ENCODE measurements at places on chromosomes 13 and 19. TPM values are rescaled to one million over a fixed set of nuclear protein-coding genes. Genes with fewer than 3 reads are reported as not detected.

The IQCN gene
- 15.9 TPM for total RNA-seq

The DENND1C gene
- 1.00 TPM for total RNA-seq

The ZNF541 gene
- 2.5 TPM for total RNA-seq

The WDR87 gene
- not detected for total RNA-seq

The ZNF418 gene
- 9.4 TPM for total RNA-seq

The NCR1 gene
- total RNA-seq: not detected

The SHISA2 gene
- 2.1 TPM for total RNA-seq

The CCDC159 gene
- 38.6 TPM for total RNA-seq

The KCNK6 gene
- 6.0 TPM for total RNA-seq

The NEK5 gene
- 12.4 TPM for total RNA-seq

The KLK4 gene
- total RNA-seq: not detected

The NCCRP1 gene
- not detected for total RNA-seq

The TEAD2 gene
- total RNA-seq: 31.6 TPM

- DNase-seq: no peak
These were observed 29.0 kb upstream of the SLITRK6 start for GRCh38 chr13:85828094-85828684.

GRCh38 chr19:17687857-17688784, at the start of gene UNC13A:
UNC13A (minus strand) TSS chr19:17688354; CDS start chr19:17688199, 155 bp downstream.
- peak; percentile 27 for DNase-seq

DNA sequence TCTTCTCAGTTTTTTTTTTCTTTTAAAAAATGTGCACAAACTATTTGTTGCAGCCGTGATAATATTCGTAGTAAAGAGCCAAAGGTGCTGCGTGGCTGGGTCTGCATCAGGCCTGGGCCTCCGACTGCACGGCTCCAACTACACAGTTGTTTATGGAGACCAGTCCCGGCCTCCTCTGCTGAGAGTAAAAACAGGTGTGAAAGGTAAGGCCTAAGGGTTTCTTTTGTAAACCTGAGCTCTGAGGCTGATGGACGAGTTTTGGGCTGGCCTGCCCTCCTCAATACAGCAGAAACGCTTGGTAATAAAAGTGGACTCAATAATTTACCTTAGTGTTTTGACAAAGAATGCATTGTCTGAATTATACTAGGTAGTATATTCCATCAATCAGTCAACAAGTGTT, 3.9 kb downstream of the MBNL2 start:
- no peak for DNase-seq

- DNase-seq: no peak
These were observed 72.3 kb downstream of the C1QTNF9 start for GRCh38 chr13:24381541-24382265.

- DNase-seq: no peak
These were observed 6.8 kb downstream of the ATP13A1 start for GRCh38 chr19:19656451-19657396.

DNA sequence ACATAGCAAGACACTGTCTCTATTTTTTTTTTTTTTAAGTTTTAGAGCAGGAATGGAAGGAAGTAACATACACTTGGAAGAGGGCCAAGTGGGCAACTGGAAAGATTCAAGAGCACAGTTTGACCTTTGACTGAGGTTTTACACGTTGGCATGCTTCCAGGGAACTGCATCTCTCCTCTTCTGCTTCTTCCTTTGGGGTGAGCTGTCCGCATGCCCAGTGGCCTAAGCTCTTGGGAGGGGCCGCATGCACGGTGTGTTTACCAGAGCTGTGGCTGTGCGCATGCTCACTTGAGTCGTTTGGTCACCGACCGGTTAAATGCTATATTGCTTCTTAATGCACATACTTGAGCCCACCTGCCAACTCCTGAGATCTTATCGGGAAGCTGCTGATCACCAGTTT, 727.7 kb downstream of the UQCRFS1 start:
- DNase-seq: no peak

- no peak for DNase-seq
These were observed 51.7 kb downstream of the KATNAL1 start for GRCh38 chr13:30255696-30256095.

DNA sequence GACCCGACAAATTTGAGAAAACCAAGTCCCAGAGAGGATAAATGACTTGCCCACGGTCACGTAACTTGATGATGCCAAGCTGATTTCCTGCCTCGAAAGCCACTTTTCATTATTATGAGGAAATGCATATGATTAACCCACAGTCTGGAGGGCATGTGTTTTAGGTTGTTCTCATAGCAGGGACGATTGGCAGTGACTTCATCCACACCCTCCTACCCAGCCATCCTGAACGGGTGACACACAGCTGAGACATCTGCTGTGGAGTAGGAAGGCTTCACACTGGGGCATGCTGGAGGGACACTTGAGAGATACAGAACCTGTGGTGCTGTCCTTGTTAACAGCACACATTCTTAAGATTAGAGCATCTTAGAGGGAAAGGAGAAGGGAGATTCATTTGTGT, 65.4 kb upstream of the WDFY2 start:
- no peak for DNase-seq

GRCh38 chr19:53156850-53157249, 2.0 kb downstream of the ZNF347 start:
- no peak for DNase-seq

GRCh38 chr19:6739390-6739882, at the start of gene TRIP10:
TRIP10 (plus strand) TSS chr19:6739680; CDS start chr19:6739762, 82 bp downstream.
- DNase-seq: peak; percentile 93

DNA sequence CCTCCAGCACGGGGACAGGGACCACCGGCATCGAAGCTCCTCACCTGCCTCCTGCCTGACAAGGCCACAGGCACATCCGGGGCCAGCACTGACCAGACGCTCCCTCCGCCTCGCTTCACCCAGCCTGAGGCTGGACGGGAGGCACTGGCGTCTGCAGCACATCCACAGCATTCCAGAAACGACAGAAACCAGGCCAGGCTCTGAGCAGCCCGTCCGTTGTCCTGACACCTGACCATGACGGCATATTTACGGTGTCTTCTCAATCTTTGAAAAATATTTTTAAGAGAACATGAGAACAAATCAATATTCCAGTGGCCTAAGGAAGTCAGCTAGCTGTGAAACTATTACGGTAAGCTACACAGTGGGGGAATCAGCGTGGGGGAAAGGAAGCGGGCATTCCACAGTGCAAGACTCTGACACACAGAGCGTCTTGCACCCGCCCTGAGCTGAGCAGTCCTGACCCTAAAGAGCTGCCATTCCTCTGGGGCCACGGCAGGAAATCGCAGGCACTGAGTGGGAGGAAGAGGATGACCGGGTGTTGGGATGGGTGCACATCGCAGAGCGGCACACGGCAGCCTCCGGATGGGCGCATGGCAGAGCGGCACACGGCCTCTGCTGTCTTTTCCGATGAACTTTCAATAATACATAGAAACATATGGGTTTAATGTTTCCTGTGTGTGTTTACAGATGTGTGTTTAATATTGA, 26.8 kb downstream of the RASA3 start:
- no peak for DNase-seq

DNA sequence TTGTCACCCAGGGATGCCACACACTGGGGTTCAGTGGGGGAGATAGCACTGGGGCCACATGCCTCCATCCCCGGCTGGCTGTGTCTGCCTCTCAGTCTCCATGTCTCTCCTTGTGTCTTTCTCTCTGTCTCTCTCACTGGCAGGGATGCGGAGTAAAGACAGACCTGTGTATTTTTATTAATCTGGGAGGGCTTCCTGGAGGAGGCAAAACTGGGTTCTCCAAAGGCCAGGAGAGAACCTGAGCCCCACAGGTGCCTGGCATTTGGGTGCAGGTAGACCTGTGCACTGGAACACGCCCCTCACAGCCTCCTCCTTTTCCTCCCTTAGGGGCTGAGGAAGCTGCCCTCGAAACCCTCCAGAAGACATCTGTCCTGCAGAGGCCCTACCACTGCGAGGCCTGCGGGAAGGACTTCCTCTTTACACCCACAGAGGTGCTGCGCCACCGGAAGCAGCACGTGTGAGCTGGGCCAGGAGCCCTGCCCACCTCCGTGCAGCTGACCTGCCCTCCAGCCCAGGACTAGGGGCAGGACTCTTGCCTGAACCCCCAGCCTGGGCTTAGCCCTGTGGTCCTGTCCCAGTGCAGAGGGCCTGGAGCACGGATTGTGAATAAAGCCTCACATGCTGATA, 32.7 kb downstream of the DHX34 start:
- no peak for DNase-seq

- no peak for DNase-seq
These were observed 147.7 kb downstream of the TM9SF2 start for GRCh38 chr13:99648927-99649326.

DNA sequence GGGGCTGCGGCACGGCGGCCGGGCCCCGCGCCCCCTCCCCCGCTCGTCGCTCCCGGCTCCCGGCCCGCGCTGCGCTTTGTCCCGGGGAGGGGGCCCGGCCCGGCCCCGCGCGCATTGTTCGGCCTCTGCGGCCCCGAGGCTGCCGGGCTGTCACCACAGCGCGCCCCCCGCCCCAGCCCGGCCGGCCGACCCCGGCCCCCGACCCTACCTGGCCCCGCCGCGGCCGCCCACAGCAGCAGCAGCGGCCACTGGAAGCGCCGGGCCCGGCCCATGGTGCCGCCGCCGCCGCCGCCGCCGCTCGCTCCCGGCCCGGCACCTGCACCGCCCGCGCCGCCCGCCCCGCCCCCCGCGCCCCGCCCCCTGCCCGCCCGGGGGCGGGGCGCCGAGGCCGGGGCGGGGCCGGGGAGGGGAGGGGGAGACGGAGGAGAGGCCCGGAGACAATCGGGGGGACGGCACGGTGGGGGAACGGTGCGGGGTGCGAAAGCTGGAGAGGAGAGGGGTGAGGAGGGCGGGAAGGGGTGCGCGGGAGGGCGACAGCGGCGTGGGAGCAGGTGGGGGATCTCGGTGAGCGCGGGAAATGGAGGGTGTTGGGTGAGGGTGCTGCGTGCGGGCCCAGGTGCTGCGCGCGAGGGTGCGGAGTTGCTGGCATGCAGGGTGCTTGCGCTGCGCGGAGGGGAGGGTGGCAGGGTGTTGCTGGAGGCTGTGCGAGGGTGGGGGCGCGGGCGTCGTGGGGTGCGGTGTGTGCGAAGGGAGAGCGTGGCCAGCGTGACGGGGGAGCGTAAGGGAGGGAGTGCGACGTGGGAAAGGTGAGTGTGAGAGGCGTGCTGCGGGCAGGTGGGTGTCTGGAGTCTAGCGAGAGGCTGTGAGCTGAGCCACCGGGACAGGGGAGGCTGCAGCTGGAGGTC, at the start of gene CADM4:
Gene CADM4, minus strand, starts transcription at position 332 of the 905 bp plus-strand sequence. Its CDS starts 60 bp downstream, at position 272.
- DNase-seq: peak; percentile 60

DNA sequence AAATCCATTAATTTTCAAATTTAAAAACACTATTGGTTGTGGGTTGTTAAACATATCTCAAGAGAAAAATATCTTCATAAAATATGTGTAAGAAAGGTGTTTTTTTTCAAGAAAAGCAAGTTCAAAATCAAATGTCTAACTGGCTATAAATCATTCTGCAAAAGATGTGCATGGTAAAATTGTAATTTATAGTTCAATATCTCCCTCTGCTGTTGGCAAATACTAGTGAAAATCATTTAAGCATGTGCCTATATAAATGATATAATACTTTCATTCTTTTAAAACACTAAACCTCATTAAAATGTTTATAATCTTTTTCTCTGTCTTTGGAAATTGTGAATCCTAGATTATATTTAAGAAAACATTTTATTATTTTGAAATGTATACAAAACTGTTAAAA, 17.2 kb upstream of the SLITRK6 start:
- no peak for DNase-seq

DNA sequence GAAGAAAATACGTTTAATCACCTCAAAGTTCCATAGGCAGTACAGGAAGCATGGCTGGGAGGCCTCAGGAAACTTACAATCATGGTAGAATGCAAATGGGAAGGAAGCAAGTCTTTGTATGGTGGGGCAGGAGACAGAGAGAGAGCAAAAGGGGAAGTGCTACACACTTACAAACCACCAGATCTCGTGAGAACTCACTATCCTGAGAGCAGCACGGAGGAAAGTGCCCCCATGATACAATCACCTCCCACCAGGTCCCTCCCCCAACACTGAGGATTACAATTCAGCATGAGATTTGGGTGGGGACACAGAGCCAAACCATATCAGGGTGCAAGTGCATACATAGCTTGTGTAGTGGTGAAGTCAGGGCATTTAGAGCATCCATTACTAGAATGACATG, 92.3 kb upstream of the ANKRD10 start:
- no peak for DNase-seq

- DNase-seq: no peak
These were observed 168.7 kb upstream of the MYO16 start for GRCh38 chr13:108460746-108461145.

- peak; percentile 27 for DNase-seq
These were observed 29.3 kb upstream of the GRTP1 start for GRCh38 chr13:113393226-113393562.

DNA sequence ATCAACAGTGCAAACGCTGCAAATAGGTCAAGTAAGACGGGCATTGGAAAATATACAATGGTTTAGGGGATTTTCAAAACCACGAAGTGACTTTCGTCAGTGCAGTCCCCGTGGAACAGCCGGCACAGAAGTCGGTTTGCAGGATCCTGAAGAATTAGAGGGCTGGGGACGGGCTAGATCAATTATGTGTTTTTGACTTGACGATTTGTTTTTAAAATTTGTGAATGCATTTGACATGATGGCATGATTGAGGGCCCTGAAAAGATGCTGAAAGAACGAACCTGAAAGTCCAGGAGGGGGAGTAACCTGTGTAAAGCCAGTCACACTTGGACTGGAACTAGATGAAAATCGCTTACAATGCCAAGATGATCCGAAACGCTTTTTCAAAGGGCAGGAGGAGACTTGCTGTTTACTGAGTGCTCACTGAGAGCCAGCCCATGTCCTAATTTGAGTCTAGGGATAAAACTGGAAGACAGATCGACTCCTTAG, 8.9 kb upstream of the DGKH start:
- no peak for DNase-seq

DNA sequence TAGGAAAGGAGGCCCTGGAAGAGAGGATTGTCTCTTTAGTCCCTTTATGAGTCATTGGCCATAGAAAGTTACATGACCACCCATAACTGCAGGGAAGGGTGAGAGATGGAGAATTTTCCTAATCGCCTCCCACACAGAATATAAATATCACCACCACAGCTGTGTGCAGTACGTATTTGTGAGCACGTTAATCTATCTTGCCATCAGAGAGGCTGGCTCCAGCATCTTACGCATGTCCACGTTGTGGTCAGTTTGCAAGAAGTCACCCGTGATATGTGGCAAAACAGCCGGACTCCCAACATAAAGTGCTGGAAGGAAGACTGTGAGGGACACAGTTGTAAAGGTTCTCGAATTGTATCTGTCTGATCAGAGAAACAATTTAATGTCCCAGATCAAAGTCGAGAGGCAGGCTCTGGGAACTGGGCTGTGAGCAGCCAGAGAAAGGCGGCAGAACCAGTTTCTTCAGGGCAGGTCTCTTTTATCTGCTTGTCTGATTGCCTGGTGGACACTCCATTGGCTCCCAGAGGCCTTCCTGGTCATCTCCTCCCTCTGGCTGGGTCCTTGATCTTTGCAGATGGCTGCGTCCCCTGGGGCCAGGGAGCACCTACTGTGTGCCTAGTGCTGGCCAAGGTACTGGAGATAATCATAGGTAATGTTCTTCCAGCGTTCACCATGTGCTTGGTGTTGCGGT, 74.9 kb downstream of the SIPA1L3 start:
- no peak for DNase-seq

- no peak for DNase-seq
These were observed 16.4 kb downstream of the FREM2 start for GRCh38 chr13:38703255-38703654.

- peak; percentile 97 for DNase-seq
These were observed 29.3 kb upstream of the NANOS3 start for GRCh38 chr19:13847407-13848339.
